H1 (cell line): ENCODE measurements at places on chromosomes 1 and 21. TPM values are rescaled to one million over a fixed set of nuclear protein-coding genes. Genes with fewer than 3 reads are reported as not detected.
A peak's percentile ranks its signal among the peaks of the same experiment; 100 is the strongest.

FCRL4 gene
- total RNA-seq: not detected in 2 replicates

EXO1 gene
- 36.4 and 43.0 TPM in 2 replicates for total RNA-seq

ATAD3C gene
- 1.3 and 2.0 TPM in 2 replicates for total RNA-seq

TNNI3K gene
- 0.19 and 0.48 TPM in 2 replicates for total RNA-seq

COL24A1 gene
- total RNA-seq: 0.77 and 1.1 TPM in 2 replicates

IVL gene
- not detected in 2 replicates for total RNA-seq

SPRR2A gene
- not detected in 2 replicates for total RNA-seq

DNA sequence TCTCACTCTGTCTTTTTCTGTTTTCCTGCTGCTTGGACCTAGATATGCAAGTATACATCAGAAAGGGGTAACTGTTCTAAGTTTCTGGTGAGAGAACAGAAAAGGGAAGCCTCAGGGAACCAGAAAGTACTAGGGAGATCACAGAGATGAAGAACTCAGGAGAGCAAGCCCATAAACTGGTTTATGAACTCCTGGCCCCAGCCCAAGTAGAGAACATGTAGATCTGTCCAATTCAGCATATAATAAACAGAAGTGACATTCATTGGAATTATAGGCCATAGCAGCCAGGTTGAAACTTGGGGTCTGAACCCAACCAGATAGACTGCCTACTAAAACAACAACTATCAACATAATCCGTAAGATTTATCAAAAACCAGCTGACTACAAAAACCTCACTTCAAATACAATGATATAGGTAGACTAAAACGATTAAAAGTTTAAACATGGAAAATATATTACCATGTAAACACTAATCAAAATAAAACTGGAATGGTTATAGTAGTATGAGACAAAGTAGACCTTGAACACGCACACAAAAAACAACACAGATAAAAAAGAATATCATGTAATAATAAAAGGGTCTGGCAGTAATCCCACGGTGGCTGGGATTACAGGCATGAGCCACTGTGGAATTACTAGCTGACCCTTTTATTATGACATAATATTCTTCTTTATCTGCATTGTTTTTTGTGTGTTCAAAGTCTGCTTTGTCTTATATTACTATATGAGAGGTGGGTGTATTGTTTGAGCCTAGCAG is 65.0 kb downstream of the ZSWIM5 start:
- no peaks in the 10 kb centered on the region for H3K27me3 ChIP-seq
- DNase-seq: no peak
- H3K4me1 ChIP-seq: no peaks in the 10 kb centered on the region
- H3K36me3 ChIP-seq: no peaks in the 10 kb centered on the region
- H3K27ac ChIP-seq: no peak overlapping the region

DNA sequence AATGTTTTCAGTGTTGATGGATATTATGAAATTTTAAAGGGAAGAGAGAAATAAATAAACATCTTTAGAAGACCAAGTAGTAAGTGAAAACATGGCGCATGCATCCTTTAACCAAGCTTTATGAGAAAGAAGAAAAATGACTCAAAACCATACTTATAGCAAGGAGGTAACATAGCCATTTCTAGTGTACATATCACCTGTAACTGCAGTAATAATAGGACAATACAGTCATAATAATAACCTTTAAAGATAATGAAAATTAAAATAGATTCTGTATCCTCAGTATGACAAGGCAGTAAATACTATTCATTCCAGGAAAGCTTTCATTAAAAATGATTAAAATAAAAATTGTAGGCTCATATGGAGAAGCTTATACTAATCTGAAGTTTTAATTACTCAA is 141.2 kb downstream of the COL24A1 start:
- H3K36me3 ChIP-seq: no peaks in the 10 kb centered on the region
- no peak for DNase-seq
- no peaks in the 10 kb centered on the region for H3K4me1 ChIP-seq
- no peak overlapping the region for H3K27ac ChIP-seq
- H3K4me3 ChIP-seq: no peak overlapping the region

DNA sequence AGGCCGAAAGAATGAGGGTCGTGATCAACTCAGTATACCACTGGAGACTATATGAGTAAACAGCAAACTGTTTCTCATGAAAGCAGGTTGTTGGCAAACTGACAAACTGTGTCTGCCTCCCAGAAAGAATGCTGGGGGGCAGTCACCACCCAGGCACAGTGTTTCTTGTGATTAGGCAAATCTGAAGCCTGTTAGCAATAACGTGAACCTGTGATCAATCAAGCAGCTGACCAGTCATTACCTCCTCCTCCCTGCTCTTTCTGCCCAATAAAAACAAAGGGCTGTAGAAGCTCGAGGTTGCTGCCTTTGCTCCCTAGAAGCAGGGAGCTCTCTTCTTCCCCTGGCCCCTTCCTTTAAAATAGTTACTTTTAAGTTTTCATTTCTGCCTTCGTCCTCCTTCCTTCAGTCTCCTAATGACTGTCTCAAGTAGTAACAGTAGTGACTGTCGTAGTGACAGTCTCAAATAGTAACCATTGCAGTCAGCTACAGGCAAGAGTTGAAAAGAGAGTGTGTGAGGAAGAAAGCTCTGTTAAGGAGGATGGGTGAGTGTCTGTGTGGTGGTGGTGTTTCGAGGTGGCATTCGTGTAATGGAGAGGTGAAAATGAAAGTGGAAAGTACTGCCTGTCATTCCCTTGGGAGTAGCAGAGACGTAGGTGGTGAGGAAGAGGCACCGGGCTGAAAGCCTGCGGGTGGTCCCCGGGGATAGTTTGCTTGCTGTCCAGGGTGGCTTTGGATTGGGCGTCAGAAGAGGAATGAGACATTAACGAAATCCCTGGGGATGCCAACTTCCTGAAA is 14.5 kb downstream of the HHAT start:
- H3K4me3 ChIP-seq: no peak overlapping the region
- no peaks in the 10 kb centered on the region for H3K4me1 ChIP-seq
- no peaks in the 10 kb centered on the region for H3K36me3 ChIP-seq

- no peak for DNase-seq
- H3K27me3 ChIP-seq: no peaks in the 10 kb centered on the region
- no peaks in the 10 kb centered on the region for H3K4me1 ChIP-seq
Observed at GRCh38 chr1:113133038-113133437, 60.0 kb downstream of the LRIG2 start.

- no peak within 1 kb of the TSS for H3K27ac ChIP-seq
- no peak within 1 kb of the TSS for H3K4me3 ChIP-seq
- H3K27me3 ChIP-seq: no peaks in the 10 kb centered on the region
- no peaks in the 10 kb centered on the region for H3K4me1 ChIP-seq
- H3K36me3 ChIP-seq: no peaks in the 10 kb centered on the region
Observed at GRCh38 chr1:159076438-159077119, at the start of gene AIM2. AIM2 (minus strand) TSS chr1:159076766; CDS start chr1:159073499, 3,267 bp downstream.

DNA sequence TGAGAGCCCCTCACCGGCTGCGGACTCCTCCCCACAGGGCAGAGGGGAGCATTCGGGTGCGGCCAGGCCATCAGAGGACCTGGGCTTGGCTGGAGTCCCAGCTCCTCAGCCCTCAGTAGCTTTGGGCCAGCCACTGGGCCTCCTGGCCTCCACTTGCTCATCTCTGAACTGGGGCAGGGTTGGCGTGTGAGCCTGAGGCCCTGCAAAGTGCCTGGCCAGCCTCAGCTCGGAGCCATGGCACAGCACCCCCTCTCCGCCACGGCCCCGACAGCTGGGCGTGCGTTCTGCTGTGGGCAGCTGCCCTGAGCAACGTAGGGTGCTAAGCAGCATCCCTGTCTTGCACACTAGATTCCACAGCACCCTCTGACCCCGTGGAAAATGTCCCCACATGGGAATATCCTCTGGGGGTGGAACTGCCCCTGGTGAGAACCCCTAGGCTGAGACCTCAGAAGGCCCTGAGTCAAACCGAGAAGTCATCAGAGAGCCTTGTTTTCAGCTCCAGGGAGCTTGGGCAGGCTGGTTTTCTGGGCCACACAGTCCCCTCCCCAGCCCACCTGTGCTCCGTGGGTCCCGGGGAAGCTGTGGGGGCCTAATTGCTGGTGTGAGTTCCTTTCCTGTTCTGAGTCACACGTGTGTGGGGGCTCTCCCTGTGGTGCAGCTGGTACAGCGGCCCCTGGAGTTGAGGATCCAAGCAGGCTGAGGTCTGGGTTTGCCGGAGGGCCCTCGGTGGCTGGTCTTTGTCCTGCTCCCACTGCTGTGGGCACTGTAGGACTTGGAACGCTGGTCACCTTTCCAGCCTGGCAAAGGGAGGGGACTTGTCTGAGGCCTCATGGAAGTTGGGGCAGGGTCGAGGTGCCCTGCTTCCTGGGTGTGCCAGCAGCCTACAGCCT is 24.5 kb downstream of the TP73 start:
- no peak for DNase-seq
- H3K27ac ChIP-seq: no peak overlapping the region
- H3K4me1 ChIP-seq: peaks cover 16% of the 10 kb centered on the region
- no peaks in the 10 kb centered on the region for H3K36me3 ChIP-seq

- no peak overlapping the region for H3K4me3 ChIP-seq
- no peaks in the 10 kb centered on the region for H3K36me3 ChIP-seq
- H3K4me1 ChIP-seq: no peaks in the 10 kb centered on the region
- no peaks in the 10 kb centered on the region; the same call in 1 of the 2 replicates for H3K27me3 ChIP-seq
- H3K27ac ChIP-seq: no peak overlapping the region
- DNase-seq: no peak
Observed at GRCh38 chr1:228304766-228305395, 97.0 kb downstream of the OBSCN start.

DNA sequence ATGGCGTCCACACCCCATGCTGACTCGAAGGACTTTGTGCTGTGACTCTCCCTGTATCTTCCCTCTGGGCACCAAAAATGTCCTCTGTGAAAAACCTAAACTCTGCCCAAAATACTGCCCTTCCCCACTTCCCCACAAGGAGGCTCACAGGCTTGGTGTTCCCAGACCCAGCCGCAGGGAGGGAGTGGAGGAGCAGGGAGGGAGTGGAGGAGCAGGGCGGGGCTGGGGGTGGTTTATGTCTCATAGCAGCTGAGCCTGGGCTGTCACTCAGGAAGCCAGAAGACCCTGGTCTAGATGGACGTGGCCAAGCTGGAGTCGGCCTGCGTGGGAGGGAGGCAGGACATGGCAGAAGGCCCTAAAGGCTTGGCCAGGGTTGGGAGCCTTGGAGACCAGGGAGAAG is 461.7 kb downstream of the PTPRU start:
- H3K4me3 ChIP-seq: no peak overlapping the region
- DNase-seq: peak; percentile 77
- no peaks in the 10 kb centered on the region for H3K4me1 ChIP-seq
- no peaks in the 10 kb centered on the region for H3K36me3 ChIP-seq
- no peaks in the 10 kb centered on the region for H3K27me3 ChIP-seq
- no peak overlapping the region for H3K27ac ChIP-seq

- no peaks in the 10 kb centered on the region for H3K36me3 ChIP-seq
- no peaks in the 10 kb centered on the region for H3K27me3 ChIP-seq
- no peak for DNase-seq
- no peak overlapping the region for H3K4me3 ChIP-seq
Observed at GRCh38 chr1:91761295-91761721, 124.6 kb downstream of the TGFBR3 start.

GRCh38 chr1:90986953-90987352 is 34.9 kb downstream of the ZNF644 start:
- H3K36me3 ChIP-seq: peaks cover 27% of the 10 kb centered on the region
- DNase-seq: no peak
- H3K4me1 ChIP-seq: peaks cover 2% of the 10 kb centered on the region; the same call in 1 of the 2 replicates

DNA sequence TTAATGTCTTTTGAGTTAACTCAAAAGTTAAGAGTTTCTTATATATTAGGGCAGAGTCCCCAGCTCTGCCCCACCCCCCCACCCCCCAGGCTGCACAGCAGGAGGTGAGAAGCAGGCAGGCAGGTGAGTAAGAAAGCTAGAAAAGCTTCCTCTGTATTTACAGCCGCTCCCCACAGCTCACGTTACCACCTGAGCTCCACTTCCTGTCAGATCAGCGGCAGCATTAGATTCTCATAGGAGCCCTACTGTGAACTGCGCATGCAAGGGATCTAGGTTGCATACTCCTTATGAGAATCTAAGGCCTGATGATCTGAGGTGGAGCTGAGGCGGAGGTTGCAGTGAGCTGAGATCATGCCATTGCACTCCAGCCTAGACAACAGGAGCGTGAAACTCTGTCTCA is 81.9 kb downstream of the SIM2 start:
- no peak overlapping the region for H3K27ac ChIP-seq
- no peaks in the 10 kb centered on the region for H3K36me3 ChIP-seq
- no peak for DNase-seq
- no peak overlapping the region for H3K4me3 ChIP-seq
- peaks cover 3% of the 10 kb centered on the region; the same call in 1 of the 2 replicates for H3K4me1 ChIP-seq

DNA sequence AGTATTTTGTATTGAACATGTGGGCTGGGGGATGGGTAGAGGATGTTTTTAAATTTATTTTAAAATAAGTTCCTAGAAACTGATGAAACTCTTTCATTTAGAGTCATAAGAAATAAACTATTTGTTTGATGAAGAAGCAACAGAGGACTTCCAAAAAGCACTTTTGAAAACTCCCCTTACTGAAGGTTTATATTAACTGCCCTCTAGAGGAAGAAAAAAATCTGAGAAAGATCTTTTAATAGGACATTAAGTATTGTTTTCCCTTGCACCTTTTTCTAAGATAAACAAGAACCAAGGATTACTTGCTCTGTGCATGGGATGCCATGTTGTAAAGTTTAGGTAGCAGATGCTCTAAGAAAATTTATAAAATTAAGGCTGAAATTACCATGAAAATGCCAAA is 14.1 kb downstream of the DISP1 start:
- no peaks in the 10 kb centered on the region for H3K27me3 ChIP-seq
- H3K27ac ChIP-seq: no peak overlapping the region
- no peak for DNase-seq
- H3K4me3 ChIP-seq: no peak overlapping the region
- peaks cover 4% of the 10 kb centered on the region; the same call in 1 of the 2 replicates for H3K4me1 ChIP-seq
- H3K36me3 ChIP-seq: no peaks in the 10 kb centered on the region

GRCh38 chr1:53469373-53469772 is 10.2 kb downstream of the DMRTB1 start:
- no peak for DNase-seq
- H3K27me3 ChIP-seq: no peaks in the 10 kb centered on the region
- no peak overlapping the region for H3K4me3 ChIP-seq

- no peaks in the 10 kb centered on the region for H3K36me3 ChIP-seq
- DNase-seq: no peak
- peaks cover 5% of the 10 kb centered on the region for H3K4me1 ChIP-seq
Observed at GRCh38 chr1:232223183-232223708, 406.7 kb downstream of the SIPA1L2 start.

DNA sequence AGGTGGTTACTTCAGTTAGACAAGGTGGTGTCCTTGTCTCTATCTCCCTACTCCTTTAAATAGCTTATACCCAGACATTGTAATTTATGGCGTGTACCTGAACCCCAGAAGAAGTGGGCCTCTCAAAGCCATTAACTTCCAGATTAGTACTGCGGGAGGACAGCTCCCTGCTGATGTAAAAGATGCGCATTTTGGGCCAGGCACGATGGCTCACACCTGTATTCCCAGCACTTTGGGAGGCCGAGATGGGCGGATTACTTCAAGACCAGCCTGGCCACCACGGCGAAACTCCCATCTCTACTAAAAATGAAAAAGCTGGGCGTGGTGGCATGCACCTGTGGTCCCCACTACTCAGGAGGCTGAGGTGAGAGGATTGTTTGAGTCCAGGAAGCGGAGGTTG is 15.0 kb upstream of the PLEKHM2 start:
- no peaks in the 10 kb centered on the region for H3K36me3 ChIP-seq
- H3K27me3 ChIP-seq: no peaks in the 10 kb centered on the region
- H3K4me1 ChIP-seq: peaks cover 5% of the 10 kb centered on the region
- no peak for DNase-seq
